ENCODE measurements at places on chromosomes 7 and 10. TPM values are rescaled to one million over a fixed set of nuclear protein-coding genes. Genes with fewer than 3 reads are reported as not detected.
A peak's percentile ranks its signal among the peaks of the same experiment; 100 is the strongest.

GPR26 gene
- polyA plus RNA-seq, result not detected

- DNase-seq, result no peak
Measured at GRCh38 chr10:113480851-113481502, 71.9 kb upstream of the HABP2 start.

GRCh38 chr7:141151746-141152145 is 77.9 kb downstream of the TMEM178B start:
- no peak for DNase-seq

DNA sequence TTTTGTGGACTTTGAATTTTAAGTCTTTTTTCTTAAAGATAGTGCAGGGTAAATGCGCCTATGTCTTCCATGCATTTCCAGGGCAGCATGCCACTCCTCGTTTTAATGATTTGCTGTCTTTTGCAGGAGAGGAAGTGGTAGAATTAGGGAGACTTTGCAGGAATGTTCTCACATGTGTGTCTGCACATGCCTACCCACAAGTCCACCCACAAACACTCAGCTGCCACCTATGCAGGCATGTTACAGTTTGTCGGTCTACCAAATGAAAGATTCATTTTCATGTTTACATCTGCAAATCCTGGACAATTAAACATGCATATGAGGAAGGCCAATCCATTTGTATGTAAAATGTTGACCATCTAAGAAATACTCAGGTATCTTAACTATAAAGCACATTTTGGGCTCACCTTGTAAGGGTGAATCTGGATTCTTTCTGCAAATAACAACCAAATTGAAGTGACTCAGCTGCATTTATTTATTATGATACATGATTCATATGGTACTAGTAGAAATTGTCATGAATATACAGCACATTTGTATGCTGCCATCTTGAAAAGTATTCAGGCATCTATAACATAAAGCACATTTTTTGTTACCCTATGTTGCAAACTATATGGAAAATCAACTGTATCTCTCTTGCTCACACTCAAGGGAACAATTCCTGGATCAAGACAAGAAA is 4.7 kb upstream of the TEX36 start:
- DNase-seq, result no peak

DNA sequence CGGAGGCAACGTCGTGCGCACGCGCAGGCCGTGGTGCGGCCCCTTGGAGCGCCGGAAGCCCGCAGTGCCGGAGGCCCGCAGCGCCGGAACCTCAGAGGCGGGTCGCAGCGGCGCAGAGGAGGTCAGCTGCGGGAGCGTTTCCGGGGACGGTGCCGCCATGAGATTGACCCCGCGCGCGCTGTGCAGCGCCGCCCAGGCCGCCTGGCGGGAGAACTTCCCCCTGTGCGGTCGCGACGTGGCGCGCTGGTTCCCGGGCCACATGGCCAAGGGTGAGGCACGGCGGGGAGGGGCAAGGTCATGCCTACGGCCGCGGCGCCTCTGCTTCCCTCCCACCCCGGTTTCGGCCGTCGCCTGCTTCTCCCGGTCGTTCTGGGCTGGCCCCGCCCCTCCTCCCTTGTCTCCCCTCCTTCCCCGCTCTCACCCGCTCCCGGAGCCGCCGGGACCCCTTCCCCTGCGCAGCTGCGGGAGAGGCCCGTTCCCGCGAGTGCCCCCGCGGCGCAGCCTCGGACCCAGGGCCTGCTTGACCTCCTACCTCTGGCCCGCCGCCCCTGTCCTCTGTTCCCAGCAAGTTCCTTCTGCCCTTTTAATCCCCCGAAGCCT is at the start of gene MTG1:
TSS of gene MTG1 (plus strand) at position 94 of the 600 bp plus-strand sequence. CDS start at position 158, 64 bp downstream.
- DNase-seq, result peak; percentile 76

PON1 gene
- 0.13 TPM for polyA plus RNA-seq

FOXI2 gene
- polyA plus RNA-seq, result 0.58 TPM

GRCh38 chr7:54837168-54837567 is 78.2 kb upstream of the SEC61G start:
- DNase-seq, result no peak

SFXN3 gene
- 34.7 TPM for polyA plus RNA-seq

GRCh38 chr7:116588641-116589594 is 64.1 kb downstream of the CAV1 start:
- DNase-seq, result peak; percentile 48

TMEM140 gene
- polyA plus RNA-seq, result 18.1 TPM

DNA sequence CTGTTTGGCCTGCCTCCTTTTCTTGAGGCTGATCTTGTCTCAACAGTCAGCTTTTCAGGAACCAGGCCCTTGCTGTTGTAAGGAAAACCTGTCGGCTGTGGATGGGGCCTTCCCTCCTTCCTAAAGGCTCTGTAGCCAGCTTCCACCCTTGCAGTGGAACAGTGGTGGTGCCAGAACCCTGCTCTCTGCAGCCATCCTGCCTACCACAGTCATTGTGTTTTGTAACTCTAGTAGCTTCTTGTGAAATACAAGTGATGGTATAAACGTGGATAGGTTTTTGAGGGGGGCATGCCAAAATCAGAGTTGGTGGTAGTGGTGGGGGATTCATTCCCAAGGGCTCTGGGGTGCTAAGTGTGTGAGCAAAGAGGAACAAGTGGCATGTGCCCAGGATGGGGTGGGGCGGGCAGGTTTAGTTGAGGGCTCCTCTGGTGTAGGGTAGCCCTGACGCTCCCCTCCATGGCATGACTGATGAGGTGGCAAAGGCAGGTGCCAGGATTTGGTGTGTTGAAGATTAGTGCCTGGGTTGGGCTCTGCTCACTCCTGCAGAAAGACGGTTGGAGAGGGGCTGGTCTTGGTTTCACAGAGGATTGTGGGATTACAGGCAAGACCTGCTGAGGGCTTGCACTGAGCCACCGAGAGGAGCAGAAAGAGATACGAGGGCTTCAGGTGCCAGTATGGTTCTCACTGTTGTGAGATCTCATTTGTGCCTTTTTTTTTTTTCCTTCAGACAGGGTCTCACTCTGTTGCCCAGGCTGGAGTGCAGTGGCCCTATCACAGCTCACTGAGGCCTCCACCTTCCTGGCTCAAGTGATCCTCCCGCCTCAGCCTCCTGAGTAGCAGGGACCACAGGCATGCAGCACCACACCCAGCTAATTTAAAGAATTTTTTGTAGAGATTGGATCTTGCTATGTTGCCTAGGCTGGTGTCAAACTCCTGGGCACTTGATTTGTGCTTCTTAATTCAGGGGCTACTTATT is 7.4 kb downstream of the TSPAN14 start:
- DNase-seq, result no peak
